Substantia nigra (tissue), 51 donors: ENCODE measurements at places on chromosomes 4 and X.
A peak's percentile ranks its signal among the peaks of the same experiment; 100 is the strongest.

DNA sequence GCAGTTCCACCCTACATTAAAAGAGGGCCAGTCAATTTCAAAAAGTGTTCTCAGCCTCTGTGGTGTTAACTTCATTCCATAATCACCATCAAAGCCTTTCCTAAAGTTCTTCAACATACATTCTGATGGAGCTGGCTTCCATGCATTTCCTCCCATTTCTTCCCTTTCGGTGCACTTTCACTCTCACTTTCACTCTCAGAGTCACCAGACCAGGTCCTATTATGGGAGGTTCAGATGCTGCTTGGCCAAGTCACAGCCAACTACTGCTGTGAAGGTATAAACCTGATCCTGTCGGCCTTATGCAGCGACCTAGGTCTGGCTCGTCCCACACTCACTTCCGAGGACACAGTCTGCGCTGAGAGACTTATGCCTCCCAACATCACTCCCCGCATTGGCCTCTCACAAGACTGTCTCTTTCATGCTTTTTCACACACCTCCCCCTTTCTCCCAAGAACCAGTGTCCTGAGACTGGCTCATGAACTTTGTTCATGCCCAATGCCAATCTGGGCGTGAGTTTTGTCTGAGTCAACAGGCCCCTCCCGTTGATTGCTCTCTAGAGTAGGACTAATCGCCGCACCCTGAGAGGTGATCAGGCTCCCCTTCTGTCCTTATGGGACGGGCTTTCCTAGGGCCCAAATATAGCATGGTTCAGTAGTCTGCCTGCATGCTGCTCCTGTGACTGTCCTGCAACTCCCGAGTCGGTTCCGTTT is 60.8 kb upstream of the XAGE1B start:
- DNase-seq, result no peak

GRCh38 chrX:19886883-19887531 is 393 bp downstream of the SH3KBP1 start:
- DNase-seq, result no peak

GRCh38 chr4:76489686-76490161 is 54.7 kb downstream of the SHROOM3 start:
- DNase-seq, result no peak

DNA sequence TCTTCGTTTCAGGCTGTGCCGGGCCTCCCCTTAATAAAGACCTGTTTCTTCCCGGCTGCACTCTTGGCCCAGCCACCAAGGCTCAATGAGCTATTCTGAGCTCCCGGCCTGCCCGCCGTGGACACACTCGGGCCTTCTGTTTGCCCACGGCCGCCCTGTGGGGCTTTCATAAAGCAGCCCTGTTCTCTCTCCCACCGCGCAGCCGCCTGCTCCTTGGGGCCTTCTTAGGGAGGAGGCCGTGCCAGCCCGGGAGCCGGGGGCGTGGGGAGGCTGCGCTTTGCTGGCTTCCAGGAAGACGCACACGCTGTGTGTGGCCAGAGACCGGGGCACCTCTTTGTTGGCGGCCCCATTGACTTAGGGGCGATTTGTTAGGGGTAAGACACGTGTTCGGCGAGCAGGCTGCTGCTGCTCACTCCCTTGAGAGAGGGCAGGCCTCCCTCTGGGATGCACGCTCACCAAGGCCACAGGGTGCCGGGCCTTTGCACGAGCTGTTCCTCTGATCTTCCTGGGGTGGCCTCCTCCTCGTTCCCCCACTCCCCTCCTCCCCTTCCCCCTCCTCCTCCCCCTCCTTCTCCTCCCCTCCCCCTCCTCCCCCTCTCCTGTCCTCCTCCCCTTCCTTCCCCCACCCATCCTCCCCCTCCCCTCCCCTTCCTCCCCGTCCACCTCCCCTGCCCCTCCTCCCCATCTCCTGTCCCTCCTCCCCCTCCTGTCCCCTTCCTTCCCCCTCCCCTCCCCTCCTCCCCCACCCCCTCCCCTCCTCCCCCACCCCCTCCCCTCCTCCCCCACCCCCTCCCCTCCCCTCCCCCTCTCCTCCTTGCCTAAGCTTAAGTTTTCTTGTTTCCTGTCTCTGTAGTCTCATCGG is 11.3 kb downstream of the BLOC1S4 start:
- peak; percentile 89 for DNase-seq
